ENCODE measurements at places on chromosomes 13 and 19.

DNA sequence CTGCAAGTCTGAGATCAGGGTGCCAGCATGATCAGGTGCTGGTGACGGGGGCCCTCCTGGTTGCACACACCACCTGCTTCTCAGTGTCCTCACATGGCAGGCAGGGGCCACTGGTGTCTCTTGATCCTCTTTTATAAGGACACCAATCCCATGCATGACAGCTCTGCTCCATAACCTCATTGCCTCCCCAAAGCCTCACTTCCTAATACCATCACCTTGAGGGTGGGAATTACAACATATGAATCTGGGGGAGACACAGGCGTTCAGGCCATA, 15.0 kb upstream of the MIER2 start:
- DNase-seq: no peak

DNA sequence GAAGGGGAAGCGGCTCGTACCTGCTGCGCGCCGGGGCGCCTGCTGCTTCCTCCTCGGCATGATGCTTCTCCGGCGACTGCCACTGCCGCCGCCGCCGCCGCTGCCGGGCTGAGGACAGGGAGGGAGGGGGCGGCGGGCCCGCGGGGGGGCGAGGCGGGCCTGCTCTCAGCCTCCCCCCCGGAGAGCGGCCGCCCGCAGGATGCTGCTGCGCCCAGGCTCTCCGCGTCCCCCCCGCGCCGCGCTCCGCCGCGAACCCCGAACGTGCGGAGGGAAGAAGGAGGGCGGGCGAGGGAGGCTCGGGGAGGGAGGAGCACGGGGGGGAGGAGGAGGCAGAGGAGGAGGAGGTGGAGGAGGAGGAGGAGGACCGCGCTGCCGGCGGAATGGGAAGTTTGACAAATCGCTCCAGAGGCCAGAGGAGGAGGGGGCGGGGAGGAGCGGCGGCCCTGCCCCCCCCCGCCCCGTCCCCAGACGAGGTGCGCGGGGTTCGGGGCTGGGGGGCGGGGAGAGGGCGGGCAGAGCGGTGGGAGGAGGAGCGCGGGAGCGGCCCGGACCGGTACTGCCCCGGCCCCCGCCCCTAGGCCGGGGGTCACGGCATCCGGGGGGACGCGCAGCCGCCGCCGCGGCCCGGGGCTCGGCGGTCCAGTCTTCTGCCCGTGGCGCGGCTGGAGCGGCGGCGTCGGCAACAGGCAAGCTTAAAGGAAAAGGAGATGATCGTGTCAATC, at the start of gene TSHZ3:
TSS of gene TSHZ3 (minus strand) at position 277 of the 722 bp plus-strand sequence. CDS start at position 60, 217 bp downstream.
- DNase-seq: peak; percentile 23

DNA sequence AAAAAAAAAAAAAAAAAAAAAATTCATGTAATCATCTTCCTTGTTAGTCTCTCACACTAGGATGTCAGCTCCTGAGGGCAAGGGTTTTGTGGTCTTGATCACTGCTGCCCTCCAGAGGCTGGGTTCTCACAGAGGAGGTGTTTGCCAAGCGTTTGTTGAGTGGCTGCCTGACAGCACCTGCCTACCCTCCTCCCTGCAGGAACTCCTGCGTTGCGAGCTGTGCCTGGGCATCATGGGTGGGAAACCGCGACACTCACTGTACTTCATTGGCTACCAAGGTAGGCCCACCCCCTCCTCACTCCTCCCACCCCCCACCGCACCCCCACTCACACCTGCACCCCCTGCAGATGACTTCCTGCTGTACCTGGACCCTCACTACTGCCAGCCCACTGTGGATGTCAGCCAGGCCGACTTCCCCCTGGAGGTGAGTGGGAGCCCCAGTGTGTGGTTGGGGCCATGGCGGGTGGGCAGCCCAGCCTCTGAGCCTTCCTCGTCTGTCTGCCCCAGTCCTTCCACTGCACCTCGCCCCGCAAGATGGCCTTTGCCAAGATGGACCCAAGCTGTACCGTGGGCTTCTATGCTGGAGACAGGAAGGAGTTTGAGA, 8.1 kb downstream of the ATG4D start:
- DNase-seq: no peak

DNA sequence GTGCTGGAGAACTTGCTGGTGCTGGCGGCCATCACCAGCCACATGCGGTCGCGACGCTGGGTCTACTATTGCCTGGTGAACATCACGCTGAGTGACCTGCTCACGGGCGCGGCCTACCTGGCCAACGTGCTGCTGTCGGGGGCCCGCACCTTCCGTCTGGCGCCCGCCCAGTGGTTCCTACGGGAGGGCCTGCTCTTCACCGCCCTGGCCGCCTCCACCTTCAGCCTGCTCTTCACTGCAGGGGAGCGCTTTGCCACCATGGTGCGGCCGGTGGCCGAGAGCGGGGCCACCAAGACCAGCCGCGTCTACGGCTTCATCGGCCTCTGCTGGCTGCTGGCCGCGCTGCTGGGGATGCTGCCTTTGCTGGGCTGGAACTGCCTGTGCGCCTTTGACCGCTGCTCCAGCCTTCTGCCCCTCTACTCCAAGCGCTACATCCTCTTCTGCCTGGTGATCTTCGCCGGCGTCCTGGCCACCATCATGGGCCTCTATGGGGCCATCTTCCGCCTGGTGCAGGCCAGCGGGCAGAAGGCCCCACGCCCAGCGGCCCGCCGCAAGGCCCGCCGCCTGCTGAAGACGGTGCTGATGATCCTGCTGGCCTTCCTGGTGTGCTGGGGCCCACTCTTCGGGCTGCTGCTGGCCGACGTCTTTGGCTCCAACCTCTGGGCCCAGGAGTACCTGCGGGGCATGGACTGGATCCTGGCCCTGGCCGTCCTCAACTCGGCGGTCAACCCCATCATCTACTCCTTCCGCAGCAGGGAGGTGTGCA, 587 bp downstream of the S1PR4 start:
- DNase-seq: no peak

DNA sequence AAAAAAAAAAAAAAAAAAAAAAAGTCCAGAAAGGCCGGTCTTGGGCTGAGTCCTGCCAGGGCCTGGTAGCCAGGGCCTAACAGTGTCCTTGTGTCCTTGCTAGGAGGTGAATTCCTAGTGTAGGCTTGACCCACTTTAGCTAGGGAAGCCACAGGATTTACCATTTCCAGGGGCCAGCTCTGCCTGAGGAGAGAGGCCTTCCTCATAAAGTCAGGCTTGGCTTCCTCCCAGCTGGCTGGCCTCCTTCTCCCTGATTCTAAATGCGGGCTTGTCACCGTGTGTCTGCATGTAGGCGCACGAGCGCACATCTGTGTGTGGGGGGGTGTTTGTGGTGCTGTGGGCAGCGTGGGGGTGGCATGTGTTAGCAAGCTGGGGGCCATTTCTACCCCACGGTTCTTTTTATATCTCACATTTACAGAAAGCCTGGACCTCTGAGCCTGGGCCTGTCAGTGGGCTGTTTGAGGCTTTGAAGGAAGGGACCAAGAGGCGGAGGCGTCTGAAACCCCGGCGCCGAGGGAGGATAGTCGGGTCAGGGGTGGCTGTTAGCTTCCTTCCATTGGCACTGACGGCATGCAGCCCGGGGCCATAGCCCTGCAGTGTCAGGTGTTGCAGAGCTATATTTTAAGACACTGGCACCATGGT, 31.7 kb downstream of the IER2 start:
- no peak for DNase-seq

GRCh38 chr13:98445340-98446233, 131.3 kb downstream of the STK24 start:
- peak; percentile 71 for DNase-seq

GRCh38 chr19:16380314-16380695, 55.7 kb downstream of the KLF2 start:
- no peak for DNase-seq

Measured in effector CD4-positive, alpha-beta T cell (primary cell).